DMS79 (cell line): ENCODE measurements at places on chromosomes 16 and 17.

DNA sequence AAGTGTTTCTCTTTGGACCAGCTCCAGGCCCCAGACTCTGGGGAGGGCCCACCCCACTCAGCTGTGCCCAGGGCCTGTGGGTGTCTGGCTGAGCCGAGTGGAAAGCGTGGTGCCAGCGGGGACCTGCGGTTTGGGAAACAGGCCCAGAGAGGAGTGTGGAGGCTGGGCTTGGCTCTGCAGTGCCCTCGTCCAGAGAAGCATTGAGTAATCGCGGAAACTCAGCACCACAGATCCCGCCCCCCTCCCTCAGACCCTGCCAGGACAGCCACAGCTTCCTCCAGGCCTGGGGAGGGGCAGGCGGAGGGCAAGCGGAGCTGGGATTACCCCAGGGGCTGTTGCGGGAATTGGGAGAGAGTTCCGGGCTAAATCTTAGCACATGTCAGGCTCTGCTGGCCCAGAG, 14.6 kb upstream of the PITPNA start:
- no peak for DNase-seq

GRCh38 chr16:56479469-56479868, 28.1 kb downstream of the OGFOD1 start:
- DNase-seq = no peak

- no peak for DNase-seq
These were observed 63.4 kb downstream of the KLHDC4 start for GRCh38 chr16:87702325-87702811.

DNA sequence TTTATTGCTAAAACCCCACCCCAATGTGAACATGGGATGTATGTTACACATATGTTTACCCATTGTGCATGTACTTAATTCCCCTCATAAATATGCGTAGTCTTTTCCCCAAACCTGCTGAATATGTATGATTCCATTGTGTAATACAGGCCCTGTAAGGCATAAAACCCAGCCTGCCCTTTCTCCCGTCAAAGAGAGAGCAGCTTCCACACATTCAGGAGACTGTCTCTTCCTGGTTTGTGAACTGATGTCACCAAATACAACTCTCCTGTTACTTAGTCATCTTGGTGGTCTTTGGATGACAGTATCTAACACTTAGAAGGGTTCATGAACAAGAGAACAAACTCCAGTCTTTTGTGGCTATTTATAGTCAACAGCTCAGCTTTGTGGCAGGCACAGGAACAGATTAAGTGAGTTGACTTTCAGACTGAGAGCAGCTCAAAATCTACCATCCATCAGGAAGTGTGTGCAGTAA, 24.7 kb upstream of the TMC7 start:
- no peak for DNase-seq

DNA sequence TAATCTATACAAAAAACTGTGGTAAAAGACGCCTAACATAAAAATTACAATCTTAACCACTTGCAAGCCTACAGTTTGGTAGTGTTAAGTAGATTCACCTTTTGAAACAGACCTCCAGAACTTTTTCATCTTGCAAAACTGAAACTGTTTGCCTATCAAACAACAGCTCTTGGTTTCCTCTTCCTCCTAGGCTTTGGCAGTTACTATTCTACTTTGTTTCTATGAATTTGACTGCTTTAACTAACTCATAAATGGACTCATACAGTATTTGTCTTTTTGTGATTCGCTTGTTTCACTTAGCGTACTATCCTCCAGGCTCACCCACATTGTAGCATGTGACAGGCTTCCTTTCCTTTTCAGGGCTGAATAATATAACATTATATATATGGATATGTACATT, 97.0 kb downstream of the PRKCA start:
- DNase-seq = no peak

- DNase-seq = no peak
These were observed 591.4 kb downstream of the TMEM114 start for GRCh38 chr16:7998789-7999453.

DNA sequence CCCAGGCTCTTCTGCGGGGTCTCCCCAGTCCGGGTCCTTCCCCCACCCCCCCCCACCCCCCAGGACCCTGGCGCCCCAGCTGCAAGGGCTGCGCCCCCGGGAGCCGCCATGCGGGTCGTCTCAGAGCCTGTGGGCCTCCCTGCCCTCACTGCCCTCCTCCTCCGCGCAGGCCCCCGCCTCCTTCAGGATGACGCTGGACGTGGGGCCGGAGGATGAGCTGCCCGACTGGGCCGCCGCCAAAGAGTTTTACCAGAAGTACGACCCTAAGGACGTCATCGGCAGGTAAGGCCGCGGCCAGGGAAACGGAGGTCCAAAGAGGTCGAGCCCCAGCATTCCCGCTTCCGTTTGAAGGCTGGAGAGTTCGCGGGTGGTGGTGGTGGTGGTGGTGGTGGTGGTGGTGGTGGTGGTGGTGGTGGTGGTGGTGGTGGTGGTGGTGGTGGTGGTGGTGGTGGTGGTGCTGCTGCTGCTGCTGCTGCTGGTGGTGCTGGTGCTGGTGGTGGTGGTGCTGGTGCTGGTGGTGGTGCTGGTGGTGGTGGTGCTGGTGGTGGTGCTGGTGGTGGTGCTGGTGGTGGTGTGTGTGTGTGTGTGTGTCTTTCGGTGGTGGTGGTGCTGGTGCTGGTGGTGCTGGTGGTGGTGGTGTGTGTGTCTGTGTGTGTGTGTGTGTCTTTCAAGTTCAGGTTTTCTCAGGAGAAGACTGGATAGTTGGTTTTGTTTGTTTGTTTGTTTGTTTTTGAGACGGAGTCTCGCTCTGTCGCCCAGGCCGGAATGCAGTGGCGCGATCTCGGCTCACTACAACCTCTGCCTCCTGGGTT, 615 bp downstream of the PHKG2 start:
- no peak for DNase-seq

DNA sequence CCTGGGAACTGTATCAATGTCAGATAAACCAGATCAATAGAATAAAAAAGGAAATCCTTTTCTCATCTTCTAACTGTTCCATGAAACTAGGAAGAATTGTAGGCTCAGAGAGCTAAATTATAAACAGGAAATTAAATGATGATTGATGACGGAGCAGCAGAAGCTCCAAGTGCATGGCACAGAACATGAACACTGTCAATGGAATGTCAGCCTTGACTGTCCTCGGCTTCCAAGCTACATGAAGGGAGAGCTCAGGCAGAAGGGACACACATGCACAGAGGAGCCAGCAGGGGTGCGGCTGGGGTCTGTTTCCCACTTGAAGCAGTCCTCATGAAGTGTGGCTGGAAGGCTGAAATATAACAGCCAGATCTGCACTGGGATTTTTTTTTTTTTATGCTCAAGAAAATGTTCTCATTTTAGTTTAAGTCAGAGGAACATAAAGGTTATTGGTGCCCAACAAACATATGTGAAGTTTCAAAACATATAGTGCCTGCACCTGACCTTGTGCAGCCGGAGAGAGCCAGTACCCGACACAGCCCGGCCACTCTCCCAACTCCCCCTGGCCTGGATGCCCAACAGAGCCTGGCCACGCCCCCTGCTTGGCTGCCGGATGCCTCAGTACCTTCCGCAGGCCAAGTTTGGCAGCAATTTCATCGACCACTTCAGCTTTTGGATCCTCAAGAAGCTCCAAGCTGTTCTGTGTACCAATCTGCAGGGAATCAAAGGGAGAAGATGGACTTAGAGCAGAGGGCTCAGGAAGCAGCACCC, 37.0 kb downstream of the NPLOC4 start:
- DNase-seq = no peak

DNA sequence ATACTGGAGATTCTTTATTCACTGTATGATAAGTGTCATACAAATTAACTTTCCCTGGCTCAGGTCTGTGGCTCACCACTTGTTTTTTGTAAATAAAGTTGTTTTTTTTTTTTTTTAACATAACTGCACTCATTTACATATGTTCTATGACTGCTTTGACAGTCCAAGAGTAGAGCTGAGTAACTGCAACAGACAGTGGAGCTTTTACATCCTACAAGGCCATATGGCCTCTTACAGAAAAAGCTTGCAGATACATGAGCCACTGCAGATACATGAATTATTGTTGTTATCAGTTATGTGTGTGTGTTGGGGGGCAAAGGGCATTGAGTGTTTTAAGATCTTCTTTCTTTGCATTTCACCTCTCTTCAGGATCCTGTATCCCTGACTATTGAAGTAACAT, 311.7 kb downstream of the BCAS3 start:
- DNase-seq = no peak

DNA sequence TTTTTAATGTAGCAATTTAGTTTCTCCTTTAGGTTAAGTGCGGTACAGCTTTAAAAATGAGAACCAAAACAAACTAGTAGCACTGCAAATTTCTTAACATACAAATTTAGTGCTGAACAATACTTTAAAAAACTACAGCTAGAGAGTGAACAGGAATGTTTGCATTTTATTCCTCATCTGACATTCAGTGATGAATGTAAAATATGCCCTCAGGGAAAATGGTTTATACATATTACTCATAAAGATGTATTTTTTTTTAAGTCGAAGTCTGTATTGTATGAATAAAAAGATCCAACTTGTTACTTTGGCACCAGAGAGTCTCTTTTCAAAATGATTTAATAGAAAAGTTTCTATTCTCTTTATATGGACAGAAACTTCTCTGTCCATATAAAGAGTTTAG, 96.8 kb downstream of the BRIP1 start:
- DNase-seq = no peak

DNA sequence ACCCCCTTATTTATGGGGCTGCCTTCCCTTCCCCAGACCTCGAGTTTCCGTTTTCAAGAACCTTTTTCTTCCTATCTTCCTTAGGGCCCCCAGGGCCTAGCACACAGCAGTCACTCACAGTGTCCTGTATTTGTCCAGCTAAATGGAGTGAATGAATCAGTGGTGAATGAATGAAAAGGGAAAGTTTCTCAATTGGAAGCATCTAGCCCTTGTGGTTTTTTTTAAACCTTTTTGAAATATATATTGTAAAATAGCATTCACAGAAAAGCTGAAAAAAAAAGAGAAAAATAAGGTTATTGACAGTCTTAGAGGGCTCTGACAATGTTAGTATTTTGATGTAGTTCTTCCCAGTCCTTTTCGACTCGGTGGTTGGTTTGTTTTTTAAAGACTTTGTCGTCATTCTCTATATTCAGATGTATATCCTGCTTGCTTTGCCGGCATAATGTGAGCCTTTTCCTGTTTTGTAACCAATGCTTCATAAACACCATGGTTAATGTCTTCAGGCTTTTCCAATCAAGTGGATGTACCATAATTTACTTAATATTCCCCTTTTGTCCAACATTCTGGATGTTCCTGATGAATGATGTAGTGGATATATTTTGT, 45.3 kb downstream of the RAI1 start:
- no peak for DNase-seq

DNA sequence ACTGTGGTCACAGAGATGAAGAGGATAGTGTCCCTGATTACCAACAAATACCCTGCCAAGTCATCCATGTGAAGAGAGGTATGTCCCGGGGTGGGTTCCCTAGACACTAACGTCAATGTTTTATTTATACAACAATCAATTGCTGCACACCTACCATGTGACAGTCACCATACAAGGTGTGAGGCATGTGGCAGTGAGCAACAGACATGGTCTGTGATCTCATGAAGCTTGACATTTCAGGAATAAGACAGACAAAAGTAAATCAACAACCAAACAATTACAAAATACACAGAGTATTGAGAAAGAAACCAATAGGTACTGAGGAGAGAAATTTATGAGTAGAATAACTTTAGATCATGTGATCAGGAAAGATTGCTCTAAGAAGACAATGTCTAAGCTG, 268.6 kb downstream of the MRTFB start:
- no peak for DNase-seq

- no peak for DNase-seq
These were observed 28.8 kb upstream of the CACNG4 start for GRCh38 chr17:66935717-66936116.

GRCh38 chr17:46894024-46894423, 28.9 kb upstream of the GOSR2 start:
- DNase-seq = no peak

- no peak for DNase-seq
These were observed 66.7 kb downstream of the RPA1 start for GRCh38 chr17:1896243-1897104.

DNA sequence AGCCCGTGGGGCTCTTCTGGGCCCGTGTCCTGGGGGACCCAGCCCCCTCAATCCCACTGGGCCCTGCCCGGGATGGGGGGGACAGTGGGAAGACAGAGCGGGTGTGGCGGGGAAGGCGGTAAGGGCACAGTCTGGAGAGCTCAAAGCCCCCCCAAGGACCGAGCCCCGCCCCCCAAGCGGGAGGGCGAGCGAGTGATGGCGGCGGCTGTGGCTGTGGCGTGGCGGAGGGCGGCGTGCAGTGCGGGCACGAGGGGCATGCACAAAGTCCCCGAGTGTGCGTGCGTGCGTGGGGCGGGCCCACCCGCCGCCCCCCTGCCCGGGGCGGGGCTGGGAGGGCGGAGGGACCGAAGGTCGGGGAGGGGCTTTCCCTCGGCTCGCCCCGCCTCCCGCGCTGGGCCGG, 3.6 kb upstream of the WDR24 start:
- DNase-seq = no peak

- DNase-seq = no peak
These were observed 25.5 kb upstream of the MYO15B start for GRCh38 chr17:75561927-75562603.

GRCh38 chr17:31496097-31496496, 104.6 kb downstream of the RAB11FIP4 start:
- no peak for DNase-seq
